Stimulated activated CD4-positive, alpha-beta T cell treated with anti-CD3 and anti-CD28 coated beads, Interleukin-2, amount 100 ng/mL, for 4 hours (primary cell): ENCODE measurements at places on chromosomes 12 and 14.

DNA sequence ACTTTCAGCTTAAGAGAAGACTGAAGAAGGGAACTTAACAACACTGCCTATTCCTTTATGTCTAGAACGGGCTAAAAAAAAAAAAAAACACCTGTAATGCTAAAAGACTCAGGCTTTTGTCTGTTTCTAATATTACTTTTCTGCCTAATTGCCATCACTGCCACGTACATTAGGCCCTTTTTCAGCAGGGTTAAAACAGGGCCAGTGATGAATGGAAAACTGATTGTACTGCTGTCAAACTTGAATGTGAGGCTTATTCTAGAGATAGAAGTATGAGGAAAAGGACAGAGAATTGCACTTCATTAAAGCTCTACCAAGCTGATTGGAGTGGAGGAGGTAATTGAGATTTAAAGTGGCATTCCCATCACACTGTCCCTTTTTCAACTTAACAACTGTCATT, 535.8 kb downstream of the PRKD1 start:
- DNase-seq, result no peak

GRCh38 chr12:92062539-92063493, 82.8 kb downstream of the BTG1 start:
- no peak for DNase-seq

- no peak for DNase-seq
Observed at GRCh38 chr14:94030571-94030970, 4.4 kb downstream of the OTUB2 start.

DNA sequence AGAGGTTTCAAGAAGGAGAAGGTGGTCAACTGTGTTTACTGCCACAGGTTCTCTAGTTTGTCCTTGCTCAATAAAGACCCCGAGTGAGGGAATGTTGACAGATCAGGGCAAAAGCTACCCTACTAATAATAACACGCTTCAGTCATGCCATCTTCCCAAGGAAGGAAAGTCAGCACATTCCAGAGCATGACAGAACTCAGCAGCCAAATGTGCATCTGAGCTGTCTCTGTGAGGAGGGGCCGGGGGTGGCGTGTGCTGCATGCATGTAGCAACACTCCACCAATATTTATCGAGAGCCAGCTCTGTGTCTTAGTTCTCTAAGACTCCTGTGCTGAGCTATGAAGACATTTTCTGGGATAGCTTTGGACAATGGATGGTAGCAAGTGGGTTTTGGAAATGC, 260.4 kb downstream of the DPF3 start:
- no peak for DNase-seq

- DNase-seq, result no peak
Observed at GRCh38 chr12:3097186-3097804, 20.1 kb downstream of the TSPAN9 start.

GRCh38 chr12:102429211-102430154, 50.9 kb downstream of the IGF1 start:
- no peak for DNase-seq

- no peak for DNase-seq
Observed at GRCh38 chr14:101587441-101587911, 26.2 kb downstream of the DIO3 start.

- no peak for DNase-seq
Observed at GRCh38 chr14:68606176-68606575, 186.7 kb downstream of the ZFP36L1 start.

DNA sequence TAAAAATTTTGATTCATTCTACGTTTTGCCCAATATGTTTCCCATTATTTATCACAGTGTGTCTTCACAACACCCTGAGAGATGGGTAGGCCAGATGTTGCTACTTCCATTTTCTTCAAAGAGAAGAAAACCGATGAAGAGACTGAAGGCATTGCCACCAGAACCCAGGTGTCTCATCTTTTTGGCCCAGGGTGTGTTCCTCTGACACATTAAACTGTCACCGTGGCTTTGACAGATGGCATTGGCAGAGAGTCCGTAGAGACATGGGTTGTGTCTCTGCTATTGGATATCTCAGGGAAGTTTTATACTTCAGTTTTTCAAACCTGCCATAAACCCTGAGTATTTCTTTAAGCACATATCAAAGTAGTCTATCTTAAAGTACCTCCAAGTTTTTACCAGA, 11.3 kb upstream of the NUDT4 start:
- no peak for DNase-seq

- no peak for DNase-seq
Observed at GRCh38 chr12:78118486-78118885, 287.8 kb downstream of the NAV3 start.
